ENCODE measurements at places on chromosomes 6 and 20.

GRCh38 chr20:15976047-15976736 is 597.1 kb downstream of the KIF16B start:
- peak; percentile 1 for DNase-seq

GRCh38 chr6:160048471-160048870 is 73.1 kb upstream of the SLC22A1 start:
- DNase-seq = no peak

- no peak for DNase-seq
Measured at GRCh38 chr6:122628714-122629113, 18.5 kb downstream of the PKIB start.

- peak; percentile 8 for DNase-seq
Measured at GRCh38 chr6:145898376-145898775, 65.8 kb downstream of the SHPRH start.

GRCh38 chr6:161265975-161266374 is 7.9 kb downstream of the AGPAT4 start:
- DNase-seq = no peak

- DNase-seq = no peak
Measured at GRCh38 chr6:1708820-1709219, 99.1 kb downstream of the FOXC1 start.

DNA sequence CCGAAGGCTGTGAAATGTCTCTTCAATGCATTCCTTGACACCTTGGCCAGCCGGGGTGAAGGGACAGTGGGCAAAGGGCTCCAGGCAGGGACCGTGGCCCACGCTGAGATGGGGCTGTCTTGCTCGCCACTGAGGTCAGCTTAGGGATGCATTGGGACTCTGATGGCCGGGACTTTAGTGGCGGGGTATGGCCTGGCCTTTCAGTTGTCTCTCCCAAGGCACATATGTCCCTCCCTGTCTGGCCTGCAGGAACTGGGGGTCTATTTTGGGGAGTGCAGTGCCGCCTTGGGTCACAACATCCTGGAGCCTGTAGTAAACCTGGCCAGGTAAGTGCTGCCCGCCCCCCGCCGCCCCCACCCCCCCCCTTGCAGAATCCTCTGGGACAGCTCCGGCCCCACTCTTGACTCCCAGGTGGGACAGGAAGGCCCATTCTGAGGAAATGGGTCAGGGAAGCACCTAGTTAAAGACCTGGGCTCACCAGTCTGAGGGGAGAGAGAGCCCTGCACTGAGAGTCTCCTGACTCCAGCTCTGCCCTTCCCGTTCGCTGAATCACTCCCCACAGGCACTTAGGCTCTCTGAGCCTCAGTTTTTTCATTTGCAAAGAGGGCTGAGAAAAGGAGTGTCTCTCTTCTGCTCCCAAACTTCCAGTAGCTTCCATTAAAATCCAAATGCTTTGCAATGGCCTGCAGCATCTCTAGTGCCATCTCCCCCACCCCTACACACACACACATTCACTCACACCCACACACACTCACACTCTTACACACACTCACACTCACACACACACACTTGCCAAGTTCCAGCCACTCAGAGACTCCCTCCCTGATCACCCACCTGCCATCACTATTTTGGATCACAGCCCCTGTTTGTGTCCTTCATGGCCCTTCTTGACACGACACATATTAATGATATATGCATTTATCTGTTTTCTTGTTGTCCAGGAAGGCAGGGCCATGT is 33.1 kb downstream of the RAB44 start:
- no peak for DNase-seq

GRCh38 chr6:103062136-103062535 is 1668.6 kb downstream of the GRIK2 start:
- DNase-seq = no peak

GRCh38 chr20:20317195-20317594 is 50.7 kb upstream of the INSM1 start:
- no peak for DNase-seq

GRCh38 chr6:132877003-132877402 is 62.6 kb downstream of the RPS12 start:
- DNase-seq = no peak

GRCh38 chr6:56902641-56903464 is 52.1 kb upstream of the BEND6 start:
- DNase-seq = peak; percentile 80

DNA sequence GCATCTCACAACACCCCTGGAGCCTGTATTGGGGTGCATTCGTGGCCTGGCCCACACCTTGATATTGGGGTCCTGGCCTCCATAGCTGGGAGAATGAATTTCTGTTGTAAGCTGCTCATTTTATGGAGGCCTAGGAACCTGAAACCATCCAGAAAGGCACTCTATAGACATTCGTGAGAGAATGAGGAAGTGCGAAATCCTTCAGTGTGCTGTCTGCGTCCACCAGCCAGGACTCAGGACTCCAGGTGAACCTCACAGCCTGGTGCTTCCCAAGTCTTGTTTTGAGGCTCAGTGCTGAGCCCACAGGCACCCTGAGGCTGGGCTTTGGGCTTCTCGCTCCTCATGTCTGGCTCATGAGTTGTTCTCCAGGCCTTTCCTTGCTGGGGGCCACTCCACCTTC is 11.9 kb upstream of the RBBP8NL start:
- DNase-seq = no peak

DNA sequence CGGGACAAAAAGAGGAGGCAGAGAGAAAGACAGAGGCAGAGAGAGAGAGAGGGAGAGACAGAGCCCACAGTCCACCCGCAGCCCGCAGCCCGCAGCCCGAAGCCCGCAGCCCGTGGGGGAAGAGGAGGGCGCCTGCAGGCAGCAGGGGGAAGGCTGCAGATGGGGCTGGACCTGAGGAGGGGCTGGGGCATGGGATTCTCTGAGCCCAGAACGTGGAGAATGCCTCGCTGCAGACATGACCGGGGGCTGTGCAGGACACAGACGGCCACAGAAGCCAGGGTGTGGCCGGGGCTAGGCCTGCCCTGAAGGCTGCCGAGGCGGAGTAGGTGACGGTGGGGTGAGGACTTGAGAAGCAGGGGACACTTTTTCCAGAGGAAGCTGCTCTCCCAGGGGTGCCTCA is 6.5 kb upstream of the SLCO4A1 start:
- no peak for DNase-seq

- peak; percentile 78 for DNase-seq
Measured at GRCh38 chr6:148323344-148323743, 19.3 kb upstream of the SASH1 start.

DNA sequence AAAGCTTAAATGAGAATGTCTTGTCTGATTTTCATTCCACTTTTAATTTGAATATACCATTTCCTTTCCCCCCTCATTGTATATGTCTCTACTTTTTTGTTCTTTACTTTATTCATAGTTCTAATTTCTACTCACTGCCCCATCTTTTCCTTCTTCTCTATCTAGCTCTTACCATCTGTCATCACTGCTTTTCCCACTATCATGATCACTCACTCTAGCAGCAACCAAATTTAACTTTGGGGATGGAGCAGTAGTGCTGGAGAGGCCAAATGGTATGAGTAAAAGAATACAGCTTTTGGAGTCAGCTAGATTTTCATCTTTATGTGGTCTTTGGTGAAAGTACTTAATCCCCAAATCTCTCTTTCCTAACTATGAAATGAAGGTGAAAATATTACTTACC is 25.5 kb downstream of the QKI start:
- DNase-seq = no peak

GRCh38 chr20:20450521-20450920 is 82.6 kb downstream of the INSM1 start:
- DNase-seq = peak; percentile 8

DNA sequence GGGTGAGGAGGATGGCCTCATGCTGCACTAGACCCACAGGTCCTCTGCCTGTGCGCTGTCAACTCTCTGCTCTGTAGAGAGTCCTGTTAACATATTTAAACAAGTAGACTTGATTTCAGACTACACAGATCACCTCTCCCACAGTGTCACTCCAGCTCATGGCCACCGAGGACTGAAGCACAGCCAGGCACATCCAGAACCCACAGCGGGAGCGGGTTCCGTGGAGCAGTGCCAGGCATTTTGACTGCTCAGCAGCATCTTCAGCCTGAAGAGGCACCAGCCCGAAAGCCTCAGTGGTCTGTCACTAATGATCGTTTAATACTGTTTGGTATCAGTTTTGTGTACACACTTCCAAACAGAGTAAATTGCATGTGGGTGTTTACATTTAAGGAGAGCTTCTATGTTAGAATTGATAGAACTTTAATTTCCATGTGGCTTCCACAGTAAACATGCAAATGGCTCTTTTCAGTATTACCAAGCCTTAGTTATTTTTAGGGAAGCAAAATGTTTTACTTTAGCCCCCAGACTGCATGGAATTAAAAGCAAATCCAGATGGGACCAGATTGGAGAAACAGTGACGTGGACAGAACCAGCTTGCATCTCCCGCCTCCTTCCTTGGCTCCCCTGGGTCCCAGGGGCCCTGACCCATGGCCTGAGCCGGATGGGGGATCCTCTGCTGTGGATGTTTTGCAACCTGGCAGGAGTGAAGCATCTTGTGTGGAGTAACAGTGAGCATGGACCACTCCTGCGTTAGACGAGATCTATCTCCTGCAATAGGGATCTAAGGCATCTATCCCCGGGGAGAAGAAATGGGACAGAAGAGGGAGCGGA is 196.7 kb upstream of the CDH4 start:
- DNase-seq = no peak

DNA sequence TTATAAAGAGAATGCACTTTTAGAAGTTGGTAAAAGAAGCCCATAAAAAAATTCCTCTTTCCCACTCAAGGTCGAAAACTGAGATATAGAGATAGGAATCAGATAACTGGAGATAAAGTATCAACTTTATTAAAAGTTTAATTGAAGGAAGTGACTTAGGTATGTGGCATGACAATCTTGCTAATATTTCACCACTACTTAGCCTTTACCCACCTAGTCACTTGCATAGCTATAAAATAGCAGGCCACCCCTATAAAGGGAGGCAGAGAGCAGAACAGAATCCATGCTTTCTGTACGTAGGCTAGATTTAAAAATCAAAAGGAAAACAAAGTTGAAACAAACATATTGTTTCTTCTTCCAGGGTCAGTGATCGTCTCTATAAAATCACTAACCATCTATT is 13.2 kb upstream of the TBC1D32 start:
- DNase-seq = no peak

- no peak for DNase-seq
Measured at GRCh38 chr6:74577619-74578018, 628.2 kb downstream of the COL12A1 start.

GRCh38 chr6:12751694-12752325 is 35.2 kb downstream of the PHACTR1 start:
- DNase-seq = peak; percentile 62

DNA sequence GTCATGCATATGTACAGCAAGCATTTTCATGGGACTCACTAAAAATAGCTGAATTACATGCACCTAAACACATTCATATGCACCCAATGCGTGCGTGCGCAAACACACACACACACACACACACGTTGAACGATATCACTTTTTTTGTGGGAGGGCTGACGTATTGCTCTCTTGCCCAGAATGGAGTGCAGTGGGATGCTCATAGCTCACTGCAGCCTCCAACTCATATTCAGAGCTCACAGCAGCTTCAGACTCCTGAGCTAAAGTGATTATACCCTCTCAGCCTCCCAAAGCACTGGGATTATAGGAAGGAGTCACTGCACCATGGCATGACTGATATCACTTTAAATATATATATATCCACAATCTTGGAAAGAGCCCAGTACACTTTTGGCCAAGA is 620.4 kb upstream of the MANEA start:
- no peak for DNase-seq

DNA sequence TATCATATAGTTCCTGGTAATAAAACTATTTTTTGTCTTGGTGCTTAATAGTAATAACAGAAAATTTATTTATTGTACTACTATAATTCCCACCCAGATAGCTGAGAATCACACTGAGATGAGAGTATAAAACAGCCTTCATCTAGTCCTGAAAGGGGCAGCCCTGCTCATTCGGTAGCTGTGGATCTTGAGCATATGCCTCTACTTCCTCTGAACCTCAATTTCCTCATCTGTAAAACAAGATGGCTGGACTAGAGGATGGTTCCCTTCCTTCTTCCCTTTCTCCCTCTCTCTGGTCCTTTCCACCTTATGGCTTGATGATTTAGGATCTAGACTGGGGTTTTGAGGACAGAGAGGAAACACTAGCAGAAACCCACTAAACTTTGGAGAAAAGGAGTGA is 15.0 kb downstream of the FKBP5 start:
- DNase-seq = no peak

GRCh38 chr6:22294301-22294700 is 2.5 kb downstream of the PRL start:
- DNase-seq = no peak

- peak; percentile 92 for DNase-seq
Measured at GRCh38 chr20:47358672-47359529, 2.4 kb upstream of the ZMYND8 start.

DNA sequence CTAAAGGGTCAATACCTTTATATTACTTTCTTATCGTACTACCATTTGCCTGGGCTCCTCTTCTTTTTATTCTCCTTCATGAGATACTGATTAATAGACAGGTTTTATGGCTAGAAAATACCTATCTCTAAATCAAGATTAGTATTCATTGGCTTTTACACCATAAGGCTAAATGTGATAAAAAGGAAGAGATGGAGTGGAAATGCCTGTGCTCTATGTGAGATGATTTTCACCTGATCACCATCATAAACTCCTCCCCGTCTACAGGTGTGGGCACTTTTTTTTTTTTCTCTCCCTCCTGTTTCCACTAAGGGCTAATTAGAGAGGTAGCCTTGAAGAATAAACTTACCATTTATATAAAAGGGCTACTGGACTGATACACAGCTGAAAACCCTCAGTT is at the start of gene GLYATL3:
Gene GLYATL3 (plus strand): TSS at position 301 of the 400 bp plus-strand sequence. CDS start 12,068 bp downstream, outside the sequence.
- DNase-seq = no peak

DNA sequence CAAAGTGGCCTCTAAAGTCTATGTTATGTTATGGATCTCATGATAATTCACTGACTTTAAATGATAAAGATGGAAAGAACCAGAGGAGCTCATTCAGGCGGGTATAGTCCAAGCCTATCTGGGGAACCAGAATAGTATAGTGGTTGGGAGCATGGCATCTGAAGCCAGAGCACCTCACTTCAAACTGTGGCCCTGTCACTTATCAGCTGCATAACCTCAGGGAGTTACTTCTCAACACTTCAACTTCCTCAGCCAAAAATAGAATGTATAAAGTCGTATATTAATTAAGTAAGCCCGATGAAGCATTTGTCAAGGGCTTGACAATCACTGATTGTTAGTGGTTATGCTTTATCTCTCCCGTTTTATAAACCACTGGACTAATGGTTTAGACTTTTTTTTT is 112.7 kb downstream of the RTN4IP1 start:
- DNase-seq = no peak

DNA sequence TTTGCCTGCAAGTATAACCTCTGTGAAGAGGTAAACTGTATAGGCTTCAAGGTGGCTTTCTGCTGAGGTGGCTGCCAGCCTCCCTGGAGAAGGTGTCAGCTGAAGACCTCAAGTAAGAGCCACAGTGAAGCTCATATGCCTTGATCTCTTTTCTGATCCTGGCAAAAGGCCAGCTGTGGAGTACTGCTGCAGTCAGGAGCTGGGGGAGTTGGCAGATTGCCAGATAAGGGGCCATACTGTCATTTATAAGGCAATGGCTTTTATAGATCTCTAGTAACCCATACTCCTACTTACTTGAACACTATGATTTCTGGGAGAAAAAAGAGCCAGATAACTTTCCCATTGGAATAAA is 8.8 kb upstream of the CEP85L start:
- DNase-seq = no peak

GRCh38 chr6:146545581-146545980 is 1.9 kb downstream of the RAB32 start:
- DNase-seq = peak; percentile 81

GRCh38 chr20:41218466-41218865 is 81.1 kb downstream of the PLCG1 start:
- DNase-seq = peak; percentile 25

- DNase-seq = no peak
Measured at GRCh38 chr6:165745492-165745891, 82.5 kb upstream of the PDE10A start.

- DNase-seq = no peak
Measured at GRCh38 chr20:47865912-47866311, 80.6 kb upstream of the SULF2 start.
